ENCODE measurements at places on chromosomes 6 and 20.

GRCh38 chr6:6393069-6393529 is 72.6 kb upstream of the F13A1 start:
- no peak for DNase-seq

- DNase-seq = no peak
Observed at GRCh38 chr6:152669895-152670294, 27.8 kb upstream of the MYCT1 start.

GRCh38 chr20:41617059-41617901 is 897 bp downstream of the CHD6 start:
- DNase-seq = no peak

- DNase-seq = no peak
Observed at GRCh38 chr20:61799928-61800327, 265.8 kb downstream of the TAF4 start.

DNA sequence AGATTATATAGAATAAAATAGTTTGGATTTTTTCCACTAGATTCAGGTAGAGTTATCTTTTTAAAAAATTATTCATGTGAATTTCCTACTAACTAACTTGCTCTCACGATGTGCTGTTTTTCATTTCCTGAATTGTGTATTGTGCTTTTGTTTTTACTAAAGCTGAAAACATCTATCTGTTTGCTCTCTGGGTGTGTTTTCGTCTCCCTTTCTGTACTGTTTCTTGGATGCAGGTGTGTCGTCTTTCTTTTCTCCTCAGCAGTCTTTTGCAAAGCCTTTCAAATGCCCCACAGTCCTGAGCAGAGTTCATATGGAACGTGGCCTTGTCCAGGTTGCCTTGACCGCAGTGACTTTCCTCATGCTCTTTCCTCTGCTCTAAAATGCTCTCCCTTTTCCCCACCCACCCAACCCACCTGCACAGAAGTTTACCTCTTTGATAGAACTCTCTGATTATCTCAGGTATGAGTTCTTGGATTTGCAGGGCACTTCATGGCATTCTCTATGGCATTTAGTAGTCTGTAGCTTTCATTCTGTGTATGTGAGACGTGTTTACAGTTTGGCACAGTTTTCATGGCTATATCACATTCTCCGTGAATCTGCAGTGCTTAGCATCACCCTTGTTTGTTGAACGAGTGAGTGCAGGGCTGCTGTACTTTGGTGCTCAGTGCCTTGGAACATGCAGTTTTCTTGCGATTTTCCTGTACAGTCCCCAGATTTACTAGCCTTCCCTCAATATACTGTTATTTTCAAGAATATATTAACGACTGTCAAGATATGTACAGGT is 77.1 kb downstream of the FARS2 start:
- no peak for DNase-seq

GRCh38 chr6:63671098-63671754 is 35.6 kb downstream of the PHF3 start:
- DNase-seq = no peak

- peak; percentile 76 for DNase-seq
Observed at GRCh38 chr6:43668151-43669028, 19.2 kb downstream of the MRPS18A start.

DNA sequence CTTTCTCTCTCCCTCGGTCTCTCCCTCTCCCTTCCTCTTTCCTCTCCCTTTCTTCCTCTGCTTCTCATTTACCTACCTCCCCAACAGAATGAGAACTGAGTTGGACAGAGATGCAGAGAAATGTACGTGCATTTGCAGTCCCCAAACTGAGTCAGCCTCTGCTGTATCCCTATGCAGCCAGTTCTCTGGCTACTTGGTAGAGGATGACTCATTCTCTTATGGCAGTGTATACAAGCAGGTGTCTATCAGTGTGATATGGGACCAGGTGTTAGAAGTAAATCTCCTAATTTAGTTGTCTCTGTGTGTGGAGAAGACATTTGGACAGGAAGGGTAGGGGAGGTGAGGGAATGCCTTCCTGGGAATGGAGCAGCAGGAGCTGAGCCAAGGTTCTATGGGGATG is 470.8 kb downstream of the CD109 start:
- DNase-seq = no peak

GRCh38 chr6:35473075-35473849 is 5.1 kb downstream of the RPL10A start:
- no peak for DNase-seq

- no peak for DNase-seq
Observed at GRCh38 chr6:120876424-120876823, 457.9 kb downstream of the TBC1D32 start.

DNA sequence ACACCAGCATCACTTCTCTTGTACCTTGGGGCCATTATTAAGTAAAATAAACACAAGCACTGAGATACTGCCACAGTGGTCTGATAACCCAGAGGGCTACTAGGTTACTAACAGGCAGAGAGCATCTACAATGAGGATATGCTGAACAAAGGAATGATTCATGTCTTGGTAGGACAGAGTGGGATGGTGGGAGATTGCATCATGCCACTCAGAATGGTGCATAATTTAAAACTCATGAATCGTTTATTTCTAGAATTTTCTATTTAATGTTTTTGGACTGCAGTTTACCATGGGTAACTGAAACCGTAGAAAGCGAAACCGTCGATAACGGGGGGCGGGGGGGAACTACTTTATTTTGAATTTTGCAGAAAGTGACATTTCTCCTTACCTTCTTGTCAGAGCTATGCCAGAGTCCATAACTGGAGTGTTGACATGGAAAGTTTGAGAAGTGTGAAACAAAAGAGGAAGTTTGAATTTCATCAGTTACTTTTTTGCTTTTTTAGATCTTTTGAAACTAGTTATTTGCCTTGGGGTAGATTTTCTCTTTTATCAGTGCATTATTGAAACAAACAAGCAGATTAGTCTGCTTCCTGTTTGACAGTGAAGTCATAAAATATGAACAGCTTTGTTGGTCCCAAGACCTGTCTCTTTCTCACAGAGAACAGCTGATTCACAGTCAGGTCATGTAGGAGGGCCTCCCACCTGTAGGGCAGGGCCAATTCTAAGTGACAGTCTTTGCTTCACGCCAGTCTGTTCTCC is 124.9 kb downstream of the KLHL32 start:
- DNase-seq = no peak

- no peak for DNase-seq
Observed at GRCh38 chr6:151576633-151577032, 82.8 kb downstream of the CCDC170 start.

- DNase-seq = no peak
Observed at GRCh38 chr6:31498748-31499147, 803 bp downstream of the MICB start.

GRCh38 chr6:34341481-34341971 is 50.9 kb downstream of the NUDT3 start:
- no peak for DNase-seq

DNA sequence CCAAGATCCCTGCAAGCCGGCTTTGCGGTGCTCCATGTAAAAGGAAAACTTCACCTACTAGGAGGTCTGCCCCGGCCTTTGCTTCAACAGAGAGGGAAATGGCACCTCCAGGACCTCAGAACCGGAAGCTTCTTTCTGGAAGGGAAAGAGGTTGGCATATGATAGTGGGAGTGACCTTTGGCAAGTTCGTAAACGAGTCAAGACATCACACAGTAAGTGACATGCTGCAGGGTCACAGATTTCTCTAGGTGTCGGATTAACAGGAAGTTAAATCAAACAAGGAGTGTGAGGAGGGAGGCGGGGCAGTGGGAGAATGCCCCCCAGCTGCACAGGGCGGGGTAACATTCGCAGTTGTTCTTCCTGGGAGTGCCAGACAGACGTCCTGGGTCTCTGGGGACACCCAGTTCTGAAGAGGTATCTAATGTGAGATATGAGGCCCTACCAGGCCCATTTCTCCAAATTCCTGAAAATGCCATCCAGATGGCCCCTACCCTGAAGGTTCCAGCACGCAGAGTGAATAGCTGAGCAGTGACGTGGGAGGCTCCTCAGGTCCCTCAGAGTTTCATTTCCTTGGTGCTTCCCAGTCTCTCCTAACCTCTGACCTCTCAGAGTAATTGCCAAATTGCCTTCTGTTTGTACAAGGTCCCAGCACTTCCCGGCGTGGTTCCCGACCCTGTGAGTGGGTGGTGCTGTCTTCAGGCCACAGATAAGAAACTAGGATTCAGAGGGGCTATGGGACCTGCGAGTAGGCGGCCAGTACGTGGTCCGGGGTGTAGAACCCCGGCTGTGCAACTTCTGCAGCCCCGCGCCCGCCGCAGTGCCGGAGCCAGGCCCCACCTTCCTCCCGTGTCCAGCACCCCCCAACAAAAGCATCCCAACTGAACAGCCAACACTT is 1.9 kb downstream of the RRBP1 start:
- no peak for DNase-seq

GRCh38 chr6:111843347-111844147 is 29.7 kb downstream of the FYN start:
- peak; percentile 62 for DNase-seq

DNA sequence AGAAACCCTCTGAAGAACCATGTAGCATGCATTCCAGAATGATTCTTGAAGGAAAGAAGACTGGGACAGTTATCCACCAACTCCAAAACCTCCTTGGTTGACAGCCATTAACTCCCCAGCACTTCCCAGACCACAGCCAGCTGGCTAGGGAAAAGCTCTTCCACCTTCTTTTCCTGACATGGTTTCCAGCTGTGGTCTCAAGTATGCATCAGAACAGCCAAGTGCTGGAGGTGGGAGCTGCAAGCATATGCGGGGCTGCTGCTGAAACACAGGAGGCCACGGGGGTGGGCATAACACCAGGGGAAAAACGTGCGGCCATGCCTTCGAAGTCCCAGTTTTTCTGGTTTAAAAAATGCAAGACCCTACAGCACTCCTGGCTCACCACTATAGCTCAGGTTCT is 108.0 kb upstream of the FAM184A start:
- DNase-seq = no peak

DNA sequence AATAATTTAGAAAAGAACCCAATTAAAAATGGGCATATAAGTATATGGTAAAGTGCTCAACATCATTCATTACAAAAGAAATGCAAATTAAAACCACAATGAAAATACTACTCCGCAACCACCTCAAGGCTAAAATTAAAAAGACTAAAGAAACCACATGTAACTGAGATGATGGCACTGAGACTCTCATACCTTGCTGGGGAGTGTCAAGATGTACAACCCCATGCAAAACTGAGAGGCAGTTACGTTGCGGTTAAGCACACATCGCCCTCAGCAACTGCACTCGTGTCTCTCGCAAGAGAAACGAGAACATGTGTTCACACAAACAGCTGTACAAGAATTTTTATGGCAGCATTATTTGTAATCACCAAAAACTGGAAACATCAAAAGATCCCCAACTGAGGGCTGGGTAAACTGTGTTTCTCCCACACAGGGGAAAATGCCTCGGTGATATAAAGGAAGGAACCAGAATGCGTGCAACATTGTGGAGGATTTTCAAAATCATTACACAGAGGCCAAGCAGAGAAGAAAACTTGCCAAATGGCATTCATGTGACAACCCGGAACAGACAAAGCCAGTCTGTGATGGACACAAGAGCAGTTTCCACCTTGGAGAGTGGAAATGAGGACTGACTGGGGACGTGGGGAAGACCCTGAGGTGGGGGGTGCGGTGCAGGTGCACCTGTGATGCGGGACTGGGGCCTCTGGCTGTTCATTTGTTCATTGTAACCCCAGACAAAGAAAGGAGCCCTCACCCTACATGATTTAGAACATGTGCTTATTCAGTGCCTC is 144.9 kb downstream of the WDR27 start:
- DNase-seq = no peak

DNA sequence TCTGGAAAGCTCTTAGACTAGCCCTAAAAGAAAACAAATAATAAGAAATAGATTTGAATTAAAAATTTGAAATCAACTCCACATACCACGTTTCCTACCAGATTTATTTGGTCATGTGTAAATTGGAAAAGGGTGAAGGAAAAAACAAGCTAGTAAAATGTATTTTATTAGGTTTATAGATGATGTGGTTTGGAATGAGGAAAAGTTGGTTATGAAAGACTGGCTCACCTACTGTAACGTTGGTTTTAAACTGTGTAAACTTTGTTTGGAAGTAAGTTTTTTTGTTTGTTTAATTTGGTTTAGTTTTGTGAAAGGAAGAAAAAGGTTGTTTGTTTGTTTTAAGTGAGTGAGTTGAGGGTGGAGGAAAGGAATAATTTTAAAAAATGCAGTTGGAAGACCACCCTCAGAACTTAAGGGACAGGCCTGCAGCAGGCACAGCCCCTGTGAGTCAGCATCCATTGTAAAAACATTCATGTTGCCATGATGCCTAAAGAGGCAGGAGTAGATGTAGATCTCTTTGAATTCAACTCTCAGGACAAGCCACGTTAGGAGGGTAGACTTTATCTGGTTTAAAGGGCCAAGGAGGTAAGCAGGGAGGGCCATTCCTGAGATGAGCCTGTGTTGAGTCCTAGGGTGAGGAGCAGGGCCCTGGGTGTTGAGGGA is 93.7 kb upstream of the SCGN start:
- DNase-seq = no peak

GRCh38 chr6:161503570-161503969 is 229.7 kb upstream of the AGPAT4 start:
- no peak for DNase-seq

DNA sequence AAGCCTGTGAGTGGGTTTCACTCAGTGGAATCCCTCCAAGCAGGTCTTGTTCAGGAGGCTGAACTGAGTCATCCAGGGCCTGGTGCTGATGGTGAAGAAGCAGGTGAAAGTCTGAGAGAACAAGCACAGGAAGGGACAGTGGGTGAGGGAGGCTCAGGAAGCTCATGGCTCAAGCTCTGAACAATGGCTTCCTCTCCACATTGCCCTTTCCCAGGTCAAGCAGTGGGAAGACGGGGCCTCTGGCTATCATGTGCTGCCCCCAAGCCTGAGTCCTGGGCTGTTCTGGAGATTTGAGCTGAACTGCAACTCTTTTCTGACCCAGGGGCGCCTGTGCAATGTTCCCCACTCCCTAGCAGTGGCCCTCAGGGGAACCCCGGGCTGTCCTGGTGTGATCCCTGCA is 3.4 kb downstream of the CST9L start:
- DNase-seq = no peak

- no peak for DNase-seq
Observed at GRCh38 chr6:91142154-91142553, 555.3 kb upstream of the MAP3K7 start.

GRCh38 chr20:36644706-36645095 is 1.3 kb downstream of the SLA2 start:
- no peak for DNase-seq

DNA sequence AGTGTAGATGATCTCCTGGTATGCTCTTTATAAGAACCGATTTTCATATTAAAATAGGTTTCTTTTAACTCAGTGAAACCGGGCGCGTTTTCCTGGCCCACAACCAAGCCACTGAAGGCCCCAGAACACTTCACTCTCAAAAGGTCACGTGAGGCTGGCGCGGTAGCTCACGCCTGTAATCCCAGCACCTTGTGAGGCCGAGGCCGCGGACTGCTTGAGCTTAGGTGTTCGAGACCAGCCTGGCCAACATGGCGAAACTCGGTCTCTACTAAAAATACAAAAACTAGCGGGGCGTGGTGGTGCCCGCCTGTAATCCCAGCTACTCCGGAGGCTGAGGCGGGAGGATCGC is 402 bp upstream of the TAF8 start:
- no peak for DNase-seq

- DNase-seq = no peak
Observed at GRCh38 chr6:22636452-22636851, 67.1 kb downstream of the HDGFL1 start.

- no peak for DNase-seq
Observed at GRCh38 chr20:62879275-62880146, 17.9 kb upstream of the TCFL5 start.

GRCh38 chr6:163984124-163984936 is 569.8 kb downstream of the QKI start:
- no peak for DNase-seq
